DND-41 (cell line): ENCODE measurements at places on chromosomes 13 and 19.

DNA sequence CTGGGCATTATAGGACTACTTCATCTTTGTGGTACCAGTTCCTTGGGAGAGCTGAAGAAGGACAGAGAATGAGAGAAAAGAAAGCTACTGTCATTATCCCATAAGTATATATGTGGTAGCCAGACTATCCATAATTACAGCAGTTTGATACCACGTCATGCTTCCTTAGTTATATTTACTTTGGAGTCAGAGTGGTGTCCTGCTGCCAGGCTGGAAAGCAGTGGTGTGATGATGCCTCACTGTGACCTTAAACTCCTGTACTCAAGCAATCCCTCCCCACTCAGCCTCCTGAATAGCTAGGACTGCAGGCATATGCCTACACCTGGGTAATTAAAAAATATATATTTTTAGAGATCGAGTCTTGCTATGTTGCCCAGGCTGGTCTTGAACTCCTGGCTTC lies 57.8 kb downstream of the WTIP start:
- DNase-seq: no peak

- peak; percentile 90 for DNase-seq
Observed at GRCh38 chr13:21458813-21459701, at the start of gene ZDHHC20. ZDHHC20 (minus strand) TSS chr13:21459303; CDS start chr13:21459171, 132 bp downstream.

GRCh38 chr13:29847501-29847983 lies 2.9 kb downstream of the UBL3 start:
- no peak for DNase-seq

DNA sequence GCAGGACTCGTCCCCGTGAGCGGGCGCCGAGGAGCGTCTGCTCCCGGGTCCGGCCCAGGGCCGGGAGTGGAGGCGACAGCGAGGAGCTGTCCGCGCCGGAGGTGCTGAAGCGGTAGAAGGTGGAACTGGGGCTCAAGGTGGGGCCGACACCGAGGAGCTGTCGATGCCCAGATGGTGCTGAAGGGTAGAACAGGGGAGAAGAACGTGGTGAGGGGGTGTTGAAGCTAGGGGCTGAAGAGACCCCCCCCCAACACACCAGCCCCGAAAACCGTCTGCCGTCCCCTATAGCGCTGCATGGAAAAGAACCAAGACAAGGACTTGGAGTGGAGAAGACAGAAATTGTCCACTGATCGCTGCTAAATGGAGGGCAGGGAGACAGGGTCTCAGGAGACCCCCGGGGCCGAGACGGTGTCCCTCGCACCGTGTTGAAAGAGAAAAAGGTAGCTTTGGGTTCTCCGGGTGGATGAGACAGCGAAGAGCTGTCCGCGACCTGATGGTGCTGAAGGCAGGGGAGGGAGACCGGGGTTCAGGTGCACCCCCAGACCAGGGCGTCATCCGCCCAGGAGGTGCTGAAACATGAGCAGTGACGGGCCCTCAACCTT lies 7.1 kb upstream of the PDE4C start:
- peak; percentile 64 for DNase-seq

- peak; percentile 32 for DNase-seq
Observed at GRCh38 chr13:99605420-99606323, 104.4 kb downstream of the TM9SF2 start.
